Eye (tissue), 1 donor: ENCODE measurements at places on chromosomes 5 and 9.

DNA sequence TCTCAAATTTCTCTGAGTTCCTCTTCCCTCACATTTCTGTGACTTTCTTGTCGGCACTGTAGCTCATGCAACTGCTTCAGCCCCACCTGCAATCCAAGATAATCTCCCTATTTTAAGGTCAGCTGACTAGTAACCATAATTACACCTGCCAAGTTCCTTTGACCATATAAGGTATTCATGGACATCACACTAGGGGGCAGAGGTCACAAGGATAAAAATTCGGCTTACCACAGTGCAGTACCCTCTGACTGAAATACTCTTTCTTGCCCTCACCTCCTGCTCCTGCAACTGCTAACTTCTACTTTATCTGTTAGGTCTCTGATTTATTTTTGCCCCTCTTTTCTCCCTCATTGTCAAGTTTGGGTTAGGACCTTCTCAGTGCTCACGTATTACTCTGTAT, 144.2 kb downstream of the GDNF start:
- no peak for DNase-seq

- DNase-seq: no peak
These were observed 68.6 kb upstream of the NFIL3 start for GRCh38 chr9:91492237-91492636.

- no peak for DNase-seq
These were observed 70.5 kb downstream of the FOCAD start for GRCh38 chr9:20754556-20754955.

GRCh38 chr9:110807956-110808598, 139.5 kb downstream of the MUSK start:
- no peak for DNase-seq

DNA sequence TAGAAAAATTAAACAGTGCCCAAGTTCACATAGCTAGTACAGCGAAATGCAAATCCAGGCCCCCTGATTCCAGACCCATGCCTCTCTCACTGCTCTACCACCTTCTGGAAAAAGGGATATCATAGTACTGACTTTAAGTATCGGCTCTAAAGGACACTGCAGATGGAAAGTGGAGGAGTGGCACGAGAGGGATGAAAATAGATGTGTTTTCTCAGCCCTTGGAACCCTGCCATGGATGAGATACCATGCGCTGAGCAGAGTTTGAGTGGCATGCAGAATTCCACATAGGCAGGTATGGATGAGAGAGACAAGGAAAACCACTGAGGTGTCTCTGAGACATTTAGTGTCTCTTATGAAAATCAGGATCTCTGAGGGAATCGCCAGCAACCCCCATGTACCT, 18.8 kb downstream of the CKMT2 start:
- DNase-seq: no peak

DNA sequence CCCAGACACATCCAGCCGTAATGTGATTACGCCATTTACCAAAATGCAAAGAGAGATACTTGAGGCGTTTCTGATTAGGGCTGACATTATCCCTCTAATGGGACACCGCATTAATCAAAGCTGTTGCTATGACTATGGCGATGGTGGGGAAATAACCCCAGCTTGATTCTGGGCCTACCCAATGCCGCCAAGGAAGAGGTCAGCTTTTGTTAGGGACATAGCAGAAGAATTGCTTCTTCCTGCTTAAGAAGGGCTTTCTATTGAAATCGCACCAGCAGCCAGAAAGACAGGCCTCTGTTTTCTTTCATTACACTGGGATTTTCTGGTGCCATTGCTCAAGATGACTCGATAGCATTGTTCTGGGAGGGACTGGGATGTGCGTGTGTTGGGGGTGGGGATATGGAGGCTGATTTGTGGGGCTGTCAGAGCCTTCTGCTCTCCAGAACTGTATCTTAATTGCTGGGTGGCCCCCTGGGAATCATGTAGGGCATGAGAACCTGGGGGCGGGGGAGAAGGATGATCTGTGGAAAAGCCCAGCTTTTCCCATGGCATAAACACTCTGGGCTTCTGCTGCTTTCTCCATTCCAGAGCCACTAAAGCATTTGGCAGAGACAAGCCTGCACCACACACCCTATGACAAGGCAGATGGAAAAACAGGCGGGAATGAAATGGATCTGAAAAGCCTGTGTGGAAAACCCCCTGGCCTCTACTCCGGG, 106.5 kb upstream of the RAD23B start:
- peak; percentile 76 for DNase-seq
